Epithelial cell of alveolus of lung (primary cell): ENCODE measurements at places on chromosomes 4 and X. TPM values are rescaled to one million over a fixed set of nuclear protein-coding genes. Genes with fewer than 3 reads are reported as not detected.

The ASB9 gene
- 1.4 TPM in 1 of 2 replicates, not detected in the other for total RNA-seq

The TLR1 gene
- 0.39 TPM in 1 of 2 replicates, not detected in the other for total RNA-seq

The FAM149A gene
- 5.6 and 6.6 TPM in 2 replicates for total RNA-seq

The DCLK2 gene
- total RNA-seq = 1.8 and 5.0 TPM in 2 replicates

The TLR6 gene
- 0.32 and 1.8 TPM in 2 replicates for total RNA-seq

The SPANXA1 gene
- not detected in 2 replicates for total RNA-seq

The COL4A6 gene
- 16.4 and 74.3 TPM in 2 replicates for total RNA-seq

The EFHC2 gene
- 1.2 and 2.9 TPM in 2 replicates for total RNA-seq

The WAS gene
- total RNA-seq = 0.13 and 0.48 TPM in 2 replicates

The MAMLD1 gene
- total RNA-seq = 1.2 and 2.0 TPM in 2 replicates

The FAM9C gene
- not detected in 2 replicates for total RNA-seq

The COX7B2 gene
- total RNA-seq = not detected in 2 replicates

The NLRP2B gene
- total RNA-seq = not detected in 2 replicates
